ENCODE measurements at places on chromosomes 1 and 21.

GRCh38 chr1:87898431-87898830 lies 569.8 kb downstream of the LMO4 start:
- no peak for DNase-seq

DNA sequence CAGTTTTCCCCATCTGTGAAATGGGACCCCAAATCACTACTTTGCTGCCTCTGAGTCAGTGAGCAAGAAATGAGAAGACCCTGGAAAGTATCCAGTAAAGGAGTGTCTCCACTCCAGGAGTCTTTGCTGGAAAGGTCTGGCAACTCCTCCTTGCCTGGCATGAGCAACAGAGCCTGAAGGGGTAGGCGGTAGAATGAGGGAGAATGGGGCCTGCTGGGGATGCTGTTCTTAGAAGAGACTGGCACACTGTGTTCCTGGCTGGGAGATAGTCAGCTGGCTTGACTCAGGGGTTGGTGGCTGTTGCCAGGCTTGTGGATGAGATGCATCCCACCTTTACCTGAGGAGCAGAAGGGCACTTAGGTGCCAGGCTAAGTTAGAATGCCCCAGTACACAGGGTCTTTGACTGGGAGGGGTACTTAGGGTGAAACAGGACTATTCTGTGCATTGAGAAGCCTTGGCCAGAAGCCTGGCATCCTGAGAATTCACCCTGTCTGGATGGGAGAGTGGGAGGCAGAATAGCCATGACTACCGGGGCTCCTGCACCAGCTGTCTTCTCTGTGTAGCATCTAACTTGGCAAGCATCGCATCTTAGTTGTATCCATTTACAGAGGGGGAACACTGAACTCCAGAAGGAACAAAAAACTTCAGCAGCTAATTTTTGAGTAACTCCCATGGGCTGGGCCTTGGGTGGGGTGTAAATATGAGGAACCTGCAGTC lies 2.5 kb downstream of the MFSD2A start:
- DNase-seq, result no peak

GRCh38 chr1:193417403-193417802 lies 231.0 kb upstream of the B3GALT2 start:
- no peak for DNase-seq

DNA sequence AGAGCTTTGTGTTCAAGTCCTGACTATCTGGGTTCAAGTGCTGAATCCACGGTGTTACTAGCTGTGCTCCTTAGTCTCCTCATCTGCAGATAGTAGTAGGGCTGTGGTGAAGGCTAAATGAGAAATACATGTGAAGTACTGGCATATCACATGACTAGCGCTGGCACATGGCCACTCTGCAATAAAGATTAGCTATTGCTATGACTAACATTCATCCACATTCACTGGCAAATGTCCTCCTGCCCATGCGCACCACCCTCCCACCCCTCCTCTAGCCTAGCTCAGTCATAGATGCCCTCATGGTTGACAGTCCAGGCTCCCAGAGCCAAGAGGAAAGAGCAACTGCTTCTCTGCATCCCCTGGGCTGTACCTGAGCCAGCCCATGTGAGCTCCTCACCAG lies 8.5 kb upstream of the COL8A2 start:
- no peak for DNase-seq

DNA sequence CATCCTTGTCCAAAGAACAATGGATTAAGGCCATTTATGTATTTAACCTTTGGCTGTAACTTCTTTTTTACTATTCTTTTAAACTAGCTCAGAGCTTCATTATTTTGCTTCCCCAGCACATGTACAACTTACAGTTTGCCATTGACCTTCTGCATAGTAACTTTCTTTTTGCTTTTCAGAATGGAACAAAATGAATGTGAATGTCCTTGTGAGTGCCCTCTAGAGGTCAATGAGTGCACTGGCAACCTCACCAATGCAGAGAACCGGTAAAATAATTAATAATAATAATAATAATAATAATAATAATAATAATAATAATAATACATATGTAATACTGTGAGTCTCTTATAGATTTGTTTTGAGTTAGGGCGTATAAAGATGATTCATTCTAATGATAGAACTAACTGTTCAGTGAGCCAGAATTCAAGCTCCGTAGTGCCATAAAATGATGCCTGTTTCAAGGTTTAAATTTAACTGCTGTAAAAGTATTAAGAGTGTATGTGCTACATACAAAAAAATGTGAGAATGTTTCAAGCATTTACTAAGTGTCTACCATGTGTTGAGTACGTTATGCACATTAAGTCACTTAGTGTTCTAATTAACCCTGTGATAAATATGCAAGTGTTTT lies 69.0 kb upstream of the RAVER2 start:
- no peak for DNase-seq

DNA sequence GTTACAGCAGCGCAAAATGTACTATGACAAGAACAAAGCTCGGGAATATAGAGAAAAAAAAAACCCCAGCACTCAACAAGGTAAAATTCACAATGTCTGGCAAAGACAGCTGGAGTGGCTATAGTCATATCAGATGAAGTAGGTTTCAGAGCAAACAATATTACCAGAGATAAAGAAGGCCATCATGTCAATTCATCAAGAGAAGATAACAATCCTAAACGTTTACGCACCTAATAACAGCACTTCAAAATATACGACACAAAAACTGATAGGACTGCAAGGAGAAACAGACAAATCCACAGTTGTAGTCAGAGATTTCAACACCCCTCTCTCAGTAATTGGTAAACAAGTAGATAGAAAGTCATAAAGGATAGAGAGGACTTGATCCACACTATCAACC lies 455.2 kb downstream of the PTPRU start:
- no peak for DNase-seq
